ENCODE measurements at places on chromosomes 7 and 10.

- DNase-seq: no peak
These were observed 150.8 kb upstream of the NPS start for GRCh38 chr10:127398140-127398970.

- no peak for DNase-seq
These were observed 90.1 kb downstream of the KCNMA1 start for GRCh38 chr10:77547307-77548050.

- no peak for DNase-seq
These were observed 1.7 kb downstream of the NPTX2 start for GRCh38 chr7:98618786-98619185.

GRCh38 chr7:121034929-121035328 lies 46.4 kb downstream of the CPED1 start:
- DNase-seq: no peak

DNA sequence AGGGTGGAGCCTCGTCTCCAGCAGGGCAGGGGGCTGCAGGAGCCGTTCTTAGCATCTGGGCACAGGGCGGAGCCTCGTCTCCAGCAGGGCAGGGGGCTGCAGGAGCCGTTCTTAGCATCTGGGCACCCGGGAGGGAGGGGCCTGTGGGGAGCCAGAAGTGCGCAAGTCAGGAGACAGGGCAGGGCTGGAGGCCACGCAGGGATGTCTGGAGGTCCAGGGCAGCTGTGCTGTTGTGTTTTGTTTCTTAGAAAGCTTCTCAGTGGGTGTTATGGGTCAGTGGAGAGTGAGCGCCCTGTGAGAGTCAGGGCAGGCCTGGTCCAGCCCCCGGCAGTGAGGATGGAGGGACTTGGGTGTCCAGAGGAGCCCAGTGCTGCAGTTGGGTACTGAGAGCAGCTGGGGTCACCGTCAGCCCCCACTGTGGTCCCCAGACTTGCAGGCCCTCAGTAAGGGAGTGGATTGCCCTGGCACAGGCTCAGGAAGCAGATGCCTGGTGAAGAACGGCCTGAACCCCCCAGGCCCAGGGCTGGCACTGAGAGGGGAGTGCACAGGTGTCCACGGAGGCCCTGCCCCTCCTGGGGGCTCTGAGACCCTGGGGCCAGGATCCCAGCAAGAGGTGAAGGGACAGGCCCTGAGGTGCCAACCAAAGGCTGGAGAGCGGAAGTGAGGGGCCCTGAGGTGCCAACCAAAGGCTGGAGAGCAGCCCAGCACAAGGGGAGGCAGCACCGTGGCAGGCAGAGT lies 29.8 kb downstream of the FAM20C start:
- no peak for DNase-seq

DNA sequence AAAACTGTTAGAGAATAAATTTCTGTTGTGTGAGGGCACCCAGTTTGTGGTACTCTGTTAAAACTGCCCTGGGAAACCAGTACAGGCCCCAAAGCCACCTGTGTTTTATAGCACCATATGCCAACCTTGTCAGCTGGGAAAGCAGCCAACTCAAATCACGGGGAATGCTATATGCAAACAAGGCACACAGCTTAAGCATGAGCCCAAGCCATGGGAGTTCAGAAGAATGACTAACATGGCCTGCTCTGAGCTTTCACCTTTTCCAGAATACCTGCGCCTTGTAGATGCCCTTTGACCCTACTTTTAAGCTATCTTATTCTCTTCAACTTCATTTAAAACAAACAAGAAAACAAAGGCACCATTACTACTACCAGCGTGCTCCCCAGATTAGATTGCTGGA lies 5.5 kb upstream of the SLC25A13 start:
- no peak for DNase-seq

GRCh38 chr10:127863231-127863825 lies 29.4 kb downstream of the CLRN3 start:
- no peak for DNase-seq

DNA sequence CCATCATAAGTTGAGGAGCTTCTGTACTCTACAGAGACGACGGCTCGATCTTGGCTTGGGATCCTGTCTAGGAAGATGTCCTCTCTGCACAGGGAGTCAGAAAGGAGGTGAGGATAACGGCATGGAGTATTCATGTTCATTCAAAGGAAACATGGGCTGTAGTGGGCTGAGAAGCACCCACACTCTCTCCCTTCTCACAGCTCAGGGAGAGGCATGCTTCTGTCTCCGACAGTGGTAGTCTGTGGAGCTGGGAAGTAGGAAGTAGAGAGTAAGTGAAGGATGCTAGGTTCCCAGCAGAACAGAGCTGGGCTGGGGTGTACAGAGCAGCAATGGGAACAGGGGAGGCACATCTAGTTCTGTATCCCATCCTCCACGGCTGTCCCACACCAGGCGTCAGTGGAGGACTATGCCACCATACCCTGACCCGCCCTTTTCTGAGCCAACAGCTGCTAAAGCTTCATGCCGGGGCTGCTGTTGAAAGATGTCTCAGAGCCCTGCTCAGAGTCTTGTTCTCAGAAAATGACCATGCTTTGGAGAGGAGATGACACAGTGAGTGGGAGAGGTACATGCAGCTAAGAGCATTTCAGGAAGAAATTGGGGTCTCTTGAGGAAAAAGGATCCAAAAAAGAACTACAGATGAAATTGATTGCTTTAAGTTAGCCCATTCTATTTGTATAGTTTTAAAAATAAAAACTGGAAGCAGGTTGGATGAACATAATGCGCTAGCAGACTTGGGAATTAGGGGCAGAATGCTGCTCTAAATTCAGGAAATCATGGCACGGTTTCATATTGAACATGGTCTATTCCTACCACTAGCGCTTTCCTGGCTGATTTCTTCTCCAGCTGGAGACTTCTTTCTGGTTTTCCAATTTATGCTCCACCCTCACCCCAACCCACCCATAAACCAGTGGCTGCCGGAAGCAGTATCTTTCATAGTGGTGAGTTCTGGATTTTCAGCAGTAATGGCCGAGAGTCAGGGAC lies 138.6 kb downstream of the CHN2 start:
- no peak for DNase-seq
